ENCODE measurements at places on chromosomes 3 and 15.

- DNase-seq: no peak
Measured at GRCh38 chr3:131928593-131928992, 106.2 kb downstream of the CPNE4 start.

- no peak for DNase-seq
Measured at GRCh38 chr15:72825829-72826228, 42.3 kb upstream of the ADPGK start.

GRCh38 chr3:121018917-121019321 lies 110.9 kb downstream of the STXBP5L start:
- no peak for DNase-seq

DNA sequence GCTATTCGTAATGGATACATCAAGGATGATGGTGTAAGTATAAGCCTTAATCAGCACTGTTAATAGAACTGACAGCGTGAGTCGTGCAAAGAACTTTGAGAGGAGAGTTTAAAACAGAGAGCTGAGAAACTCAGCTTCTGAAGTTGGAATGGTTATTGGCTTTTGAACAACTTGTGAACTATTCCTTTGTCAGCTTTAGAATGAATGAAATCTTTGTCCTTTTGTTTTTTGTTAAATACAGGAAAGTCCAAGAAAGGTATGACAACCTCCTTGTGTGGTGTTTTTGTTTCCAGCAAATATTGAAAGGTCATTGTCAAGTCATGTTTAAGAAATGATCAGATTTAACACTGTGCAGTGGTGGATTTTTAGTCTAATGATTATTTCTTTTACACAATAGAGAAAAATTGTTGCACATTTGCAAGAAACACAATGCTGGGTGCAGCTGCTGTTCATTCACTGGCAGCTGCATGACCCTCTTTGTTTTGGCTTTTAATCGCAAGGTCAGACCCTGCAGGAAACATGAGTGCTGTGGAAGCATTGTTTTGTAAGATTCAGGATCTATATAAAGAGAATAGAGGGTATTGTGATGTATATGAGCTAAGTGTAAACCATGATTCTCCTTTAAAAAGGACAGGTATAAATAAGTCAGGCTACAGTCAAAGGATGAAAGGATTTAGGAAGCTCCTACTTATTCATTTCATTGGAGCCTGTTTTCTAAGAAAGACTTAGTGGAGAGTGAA lies 21.7 kb upstream of the ABHD10 start:
- no peak for DNase-seq

DNA sequence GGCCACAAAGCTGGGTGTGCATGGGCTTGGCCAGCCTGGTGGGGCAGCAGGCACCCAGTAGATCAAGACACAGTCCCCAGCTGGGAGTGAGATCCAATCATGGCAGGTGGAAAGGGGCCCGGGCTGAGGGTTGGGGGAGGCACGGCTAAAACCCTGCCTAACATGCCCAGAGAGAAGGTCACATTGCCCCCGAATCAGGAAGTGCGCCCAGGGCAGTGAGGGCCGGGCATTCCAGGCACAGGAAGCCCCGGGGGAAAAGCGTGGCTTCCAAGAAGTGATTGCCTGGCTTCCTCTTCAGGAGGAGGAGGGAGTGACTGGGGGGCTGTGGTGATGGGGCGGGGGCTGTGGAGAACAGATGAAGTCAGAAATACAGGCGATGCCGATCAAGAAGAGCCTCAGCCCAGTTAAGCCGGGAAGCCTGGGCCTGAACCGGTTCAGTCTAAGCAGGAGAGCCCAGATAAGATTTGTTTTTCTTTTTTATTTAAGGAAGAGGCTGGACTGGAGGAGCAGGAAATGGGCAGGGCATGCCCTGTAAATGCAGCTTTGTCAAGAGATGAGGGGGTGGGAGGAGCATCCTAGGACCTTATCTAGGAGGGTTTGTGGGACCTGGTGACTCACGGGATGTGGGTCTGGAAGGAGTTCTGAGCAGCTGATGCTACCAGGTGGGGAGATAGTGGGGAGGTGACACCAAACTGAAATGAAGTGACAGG lies 83.9 kb downstream of the CHSY1 start:
- peak; percentile 91 for DNase-seq

DNA sequence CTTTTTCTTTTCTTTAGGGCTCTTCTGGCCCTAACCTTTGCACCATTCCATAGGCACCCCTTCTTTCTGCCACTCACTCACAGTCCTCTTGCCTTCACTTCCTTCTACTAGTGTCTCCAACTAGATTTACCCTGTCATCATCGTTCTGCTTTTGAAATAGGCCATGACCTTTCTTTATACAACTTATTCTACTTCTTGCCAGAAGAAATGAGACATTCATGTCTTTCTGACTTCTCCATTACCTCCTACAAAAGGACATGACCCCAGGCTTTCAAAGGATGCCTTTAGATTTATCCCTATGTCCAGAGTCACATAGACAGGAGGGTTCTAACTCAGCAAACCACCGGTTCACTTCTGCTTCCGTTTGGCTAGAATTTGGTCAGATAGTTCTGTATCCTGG lies 336.4 kb upstream of the LRRFIP2 start:
- DNase-seq: no peak

GRCh38 chr15:76575274-76575673 lies 238.7 kb downstream of the ISL2 start:
- no peak for DNase-seq
